Naive thymus-derived CD8-positive, alpha-beta T cell (primary cell): ENCODE measurements at places on chromosomes 12 and 14.
A peak's percentile ranks its signal among the peaks of the same experiment; 100 is the strongest.

DNA sequence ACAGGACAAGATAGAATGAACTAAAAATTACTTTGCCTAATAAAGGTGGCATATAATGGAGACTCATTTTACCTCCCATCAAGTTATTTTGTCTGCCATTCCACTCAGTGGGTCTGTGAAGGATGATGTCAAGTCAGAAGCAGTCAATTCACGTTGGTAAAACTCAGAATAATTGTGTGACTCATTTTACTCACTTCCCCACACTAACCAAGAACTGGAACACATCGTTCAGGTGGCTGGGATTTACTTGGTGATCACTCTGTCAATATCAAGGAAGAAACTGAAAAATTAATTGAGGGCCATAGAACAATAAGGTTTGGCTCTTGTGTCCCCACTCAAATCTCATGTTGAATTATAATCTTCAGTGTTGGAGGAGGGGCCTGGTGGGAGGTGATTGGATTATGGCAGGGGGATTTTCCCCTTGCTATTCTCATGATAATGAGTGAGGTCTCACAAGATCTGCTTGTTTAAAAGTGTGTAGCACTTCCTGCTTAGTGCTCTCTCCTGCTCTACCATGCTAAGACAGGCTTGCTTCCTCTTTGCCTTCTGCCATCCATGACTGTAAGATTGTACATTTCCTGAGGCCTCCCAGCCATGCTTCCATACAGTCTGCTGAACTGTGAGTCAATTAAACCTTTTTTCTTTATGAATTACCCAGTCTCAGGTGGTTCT is 35.7 kb upstream of the GTF2A1 start:
- no peak for DNase-seq

- peak; percentile 7 for DNase-seq
These were observed 141.2 kb downstream of the SYNE2 start for GRCh38 chr14:63993992-63994391.

GRCh38 chr12:126663304-126664094 is 1598.3 kb downstream of the AACS start:
- DNase-seq = no peak

- no peak for DNase-seq
These were observed 53.8 kb downstream of the TESC start for GRCh38 chr12:117045160-117046010.

GRCh38 chr12:909861-910260 is 39.6 kb downstream of the RAD52 start:
- no peak for DNase-seq

DNA sequence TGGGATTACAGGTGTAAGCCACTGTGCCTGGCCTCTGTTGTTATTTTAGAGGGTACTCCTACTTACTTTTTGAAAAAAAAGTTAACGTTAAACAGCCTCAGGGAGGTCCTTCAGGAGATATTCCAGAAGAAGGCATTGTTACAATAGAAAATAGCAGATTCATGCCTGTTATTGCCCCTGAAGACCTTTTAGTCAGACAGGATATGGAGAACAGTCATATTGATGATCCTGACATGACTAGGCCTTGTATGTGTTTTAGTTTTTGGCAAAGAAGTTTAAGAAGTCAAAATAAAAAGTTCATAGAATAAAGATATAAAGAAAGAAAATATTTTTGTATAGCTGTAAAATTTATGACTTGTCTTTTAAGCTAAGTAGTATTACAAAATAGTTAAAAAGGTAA is 45.3 kb downstream of the WASHC3 start:
- DNase-seq = no peak

DNA sequence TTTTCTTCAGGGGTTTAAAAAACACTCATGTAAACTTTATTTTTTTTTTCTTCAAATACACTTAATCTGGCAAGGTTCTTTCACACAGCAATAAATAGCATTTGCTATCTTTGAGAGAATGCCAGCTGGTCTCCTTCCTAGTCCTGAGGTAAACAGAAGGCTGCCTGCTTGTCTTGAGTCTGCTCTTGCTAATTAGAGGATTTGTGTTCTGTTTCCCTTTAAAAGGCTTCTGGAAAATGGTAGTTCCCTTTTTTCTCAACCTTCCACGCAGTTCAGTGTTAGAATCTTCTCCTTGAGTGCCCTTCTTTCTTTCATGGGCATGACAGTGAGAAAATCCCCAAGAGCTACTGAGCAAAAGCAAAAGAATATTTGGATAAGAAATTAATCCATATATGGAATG is 92.3 kb upstream of the DCN start:
- DNase-seq = no peak

DNA sequence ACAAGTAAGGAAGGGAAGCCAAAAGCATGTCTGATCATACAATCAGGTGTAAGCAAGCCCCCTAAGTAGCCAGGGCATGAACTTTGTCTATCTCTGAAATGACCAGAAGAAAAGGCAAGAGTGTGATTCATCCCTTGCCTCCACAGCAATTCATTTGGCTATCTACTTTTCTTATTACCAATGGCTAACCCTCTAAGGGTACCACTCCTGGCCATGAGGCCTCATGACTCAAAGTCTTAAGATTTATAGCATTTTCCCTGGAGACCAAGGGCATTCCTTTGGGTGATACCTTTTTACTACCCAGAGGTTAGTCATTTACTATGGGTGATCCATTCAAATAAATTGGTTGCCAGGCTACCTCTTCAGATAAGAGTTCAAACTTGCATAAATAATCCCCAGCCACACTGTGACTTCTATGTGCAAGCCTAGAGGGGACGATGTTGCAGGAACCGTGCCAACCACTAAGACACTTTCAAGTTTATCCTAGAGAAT is 1.5 kb upstream of the LGALS3 start:
- no peak for DNase-seq

GRCh38 chr12:51973560-51973959 is 22.1 kb downstream of the ACVR1B start:
- DNase-seq = no peak

DNA sequence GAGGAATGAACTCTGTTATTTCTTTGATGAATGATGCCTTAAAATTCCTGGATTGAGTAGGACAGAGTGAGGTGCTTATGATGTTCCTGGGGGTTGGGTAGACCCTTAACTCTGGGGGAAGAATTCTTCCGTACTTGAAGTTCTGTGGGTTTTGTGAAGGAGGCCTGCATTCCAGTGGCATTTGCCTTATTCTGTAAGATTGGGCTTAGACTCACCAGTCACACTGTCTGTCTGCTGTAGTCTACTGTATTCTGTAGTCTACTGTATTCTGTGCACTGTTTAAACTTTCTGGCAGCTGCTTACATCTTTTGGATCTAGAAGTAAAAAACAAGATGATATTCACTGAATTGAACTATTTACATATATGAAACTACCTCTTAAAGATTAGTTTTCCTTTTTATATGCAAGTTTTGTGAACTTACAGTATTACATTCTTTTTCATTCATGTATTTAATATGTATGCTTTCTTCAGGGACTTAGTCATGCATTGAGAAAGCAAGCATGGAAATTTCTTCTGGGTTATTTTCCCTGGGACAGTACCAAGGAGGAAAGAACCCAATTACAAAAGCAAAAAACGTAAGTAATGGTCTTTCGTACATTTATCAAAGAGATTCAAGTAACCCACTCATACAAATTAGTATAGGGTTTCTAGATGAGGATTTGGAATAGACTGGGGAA is 42.3 kb upstream of the TPH2 start:
- DNase-seq = no peak

DNA sequence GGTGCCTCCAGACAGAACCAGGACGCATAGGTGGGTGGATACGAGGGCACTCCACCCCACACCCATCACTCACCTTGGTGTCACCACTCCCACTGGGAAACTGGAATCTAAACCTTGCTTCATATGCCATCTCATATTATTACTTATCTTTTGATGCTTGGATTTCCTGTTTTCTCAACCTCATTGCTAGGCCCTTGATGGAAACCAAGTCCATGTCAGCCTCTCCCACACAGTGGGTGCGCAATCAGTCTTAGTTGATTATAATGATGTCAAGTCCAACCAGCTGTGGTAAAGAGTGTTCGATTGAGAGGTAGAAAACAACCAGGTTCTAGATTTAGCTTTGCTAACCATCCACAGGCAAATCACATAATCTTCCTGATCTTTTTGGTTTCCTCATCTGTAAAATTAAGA is 584 bp upstream of the DDHD1 start:
- no peak for DNase-seq

DNA sequence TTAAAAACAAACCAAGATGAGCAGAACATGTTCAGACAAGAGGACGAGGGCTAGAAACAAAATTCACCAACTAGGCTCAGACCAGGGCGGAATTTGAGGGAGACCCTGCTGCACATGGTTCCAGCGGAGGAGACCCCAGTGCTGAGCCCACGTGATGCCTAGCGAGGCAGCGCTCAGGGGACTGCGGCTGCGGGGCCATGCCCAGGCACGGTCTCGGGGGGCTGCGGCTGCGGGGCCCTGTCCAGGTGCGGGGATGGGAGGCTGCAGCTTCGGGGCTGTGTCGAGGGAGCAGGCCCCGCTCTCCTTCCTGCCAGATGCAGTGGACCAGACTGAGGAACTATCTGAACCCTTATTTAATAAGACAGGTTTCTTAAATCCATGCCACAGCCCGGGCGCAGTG is 12.7 kb upstream of the CRIP2 start:
- no peak for DNase-seq
